ENCODE measurements at places on chromosomes 12 and 14.

DNA sequence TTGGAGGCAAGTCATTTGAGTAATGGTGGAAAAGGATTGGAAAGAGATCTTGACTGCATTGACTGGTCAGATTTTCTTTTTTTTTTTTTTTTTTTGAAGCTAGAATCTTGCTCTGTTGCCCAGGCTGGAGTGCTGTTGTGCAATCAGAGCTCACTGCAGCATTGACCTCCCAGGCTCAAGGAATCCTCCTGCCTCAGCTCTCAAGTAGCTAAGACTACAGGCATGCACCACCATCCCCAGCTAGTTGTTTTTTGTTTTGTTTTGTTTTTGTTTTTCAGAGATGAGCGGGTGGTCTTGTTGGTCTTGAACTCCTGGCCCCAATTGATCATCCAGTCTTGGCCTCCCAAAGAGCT is 30.9 kb upstream of the FAM222A start:
- no peak for DNase-seq

DNA sequence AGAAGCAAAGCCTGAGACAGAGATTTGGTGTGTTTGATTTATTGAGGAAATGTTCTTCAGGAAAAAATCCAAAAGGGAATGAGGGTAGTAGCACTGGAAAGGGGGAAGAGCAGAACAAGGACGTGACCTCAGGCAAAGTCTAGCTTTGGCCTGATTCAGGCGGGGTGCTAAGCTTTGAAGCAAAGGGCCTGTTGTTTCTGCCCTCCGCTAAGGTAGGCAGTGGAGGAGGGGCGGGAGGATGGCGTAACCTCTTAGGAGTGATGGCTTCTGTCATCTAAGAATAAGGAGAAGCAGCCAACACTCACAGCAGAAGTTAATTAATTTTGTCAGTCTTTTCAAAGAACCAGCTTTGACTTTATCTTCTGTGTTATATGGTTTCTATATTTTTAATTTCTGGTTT is 20.4 kb downstream of the ABHD12B start:
- DNase-seq = no peak

DNA sequence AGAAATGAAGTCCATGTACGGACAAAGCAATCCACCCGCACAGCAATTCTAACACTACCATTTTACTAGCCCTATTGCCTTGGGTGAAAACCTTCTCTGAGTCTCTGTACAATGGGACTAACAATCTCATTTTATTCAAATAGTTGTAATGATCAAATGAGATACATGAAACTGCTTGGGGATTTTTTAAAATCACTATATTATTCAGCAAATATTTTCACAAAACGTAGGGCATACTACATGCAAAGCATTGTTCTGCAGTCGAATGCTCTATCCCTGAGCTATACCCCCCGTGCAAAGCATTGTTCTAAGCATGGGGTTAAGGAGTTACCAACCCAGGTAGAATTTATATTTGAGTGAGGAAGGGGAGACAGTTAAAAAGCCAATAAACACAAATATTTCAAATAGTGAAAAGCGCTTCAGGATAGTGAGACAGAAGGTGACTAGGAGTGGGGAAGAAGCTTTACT is 554 bp upstream of the ATF7 start:
- DNase-seq = no peak

DNA sequence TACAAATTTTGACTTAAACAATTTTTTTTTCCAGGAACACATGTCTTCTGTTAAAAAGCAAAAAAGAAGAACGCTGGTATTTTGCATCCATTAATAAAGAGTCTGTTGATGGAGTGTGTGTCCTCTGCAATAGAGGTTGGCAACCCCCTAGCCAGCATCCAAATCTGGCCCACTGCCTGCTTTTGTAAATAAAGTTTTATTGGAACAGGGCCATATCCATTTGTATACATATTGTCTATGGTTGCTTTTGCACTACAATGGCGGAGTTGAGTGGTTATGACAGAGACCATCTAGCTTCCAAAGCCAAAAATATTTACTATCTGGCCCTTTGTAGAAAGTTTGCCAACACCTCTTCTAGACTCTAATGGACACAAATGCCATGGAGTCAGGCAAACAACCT is 49.6 kb downstream of the CCDC92 start:
- DNase-seq = no peak

- no peak for DNase-seq
These were observed 3.7 kb downstream of the MYH6 start for GRCh38 chr14:23404331-23404900.

DNA sequence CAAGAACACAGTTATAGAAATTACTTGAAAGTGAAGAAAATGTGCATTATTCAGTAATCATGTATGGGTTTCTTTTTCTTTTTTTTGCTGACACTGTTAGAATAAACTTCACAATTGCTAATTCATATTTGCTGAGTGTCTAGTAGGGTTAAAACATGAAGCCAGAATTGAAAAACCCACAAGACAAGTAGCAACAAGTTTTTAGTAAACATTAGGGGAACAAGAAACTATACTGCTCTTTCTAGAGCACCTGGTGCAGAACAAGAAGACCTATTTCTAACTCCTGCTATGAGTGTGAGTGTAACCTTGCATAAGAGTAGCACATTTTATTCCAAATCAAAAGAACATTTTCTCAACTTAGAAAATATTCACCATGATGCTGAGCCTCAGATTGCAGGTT is 83.2 kb downstream of the ITPR2 start:
- no peak for DNase-seq

GRCh38 chr12:91406920-91407341 is 224.3 kb upstream of the DCN start:
- no peak for DNase-seq

GRCh38 chr12:100797246-100797645 is 2.7 kb downstream of the ANO4 start:
- DNase-seq = no peak

DNA sequence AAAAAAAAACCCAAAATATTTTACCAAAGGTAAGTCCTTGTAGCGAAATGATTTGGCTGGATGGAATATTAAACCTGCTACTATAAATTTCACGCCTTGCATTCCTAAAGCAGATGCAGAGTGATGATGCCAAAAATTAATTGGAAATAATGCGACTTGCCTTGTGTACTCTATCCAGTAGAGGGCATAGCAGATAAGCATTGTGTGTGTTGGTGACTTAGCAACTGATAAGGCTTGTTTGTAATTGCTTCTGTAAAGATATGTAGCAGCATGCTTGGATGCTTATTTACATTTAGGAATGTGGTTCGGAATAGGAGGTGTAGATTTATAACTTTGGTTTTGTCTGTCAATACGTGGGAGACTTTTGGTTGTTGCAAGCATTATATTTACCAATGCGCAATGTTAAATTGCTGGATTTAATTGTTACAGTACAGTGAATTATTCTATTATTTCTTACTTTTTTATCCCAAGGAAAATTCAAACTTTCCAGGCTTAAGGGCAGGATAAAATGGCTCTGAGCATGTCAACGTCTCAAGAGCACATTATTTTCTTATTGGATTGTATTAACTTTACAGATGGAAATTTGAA is 80.5 kb downstream of the TMEM260 start:
- DNase-seq = no peak

GRCh38 chr12:76024942-76025600 is 6.5 kb downstream of the PHLDA1 start:
- no peak for DNase-seq

DNA sequence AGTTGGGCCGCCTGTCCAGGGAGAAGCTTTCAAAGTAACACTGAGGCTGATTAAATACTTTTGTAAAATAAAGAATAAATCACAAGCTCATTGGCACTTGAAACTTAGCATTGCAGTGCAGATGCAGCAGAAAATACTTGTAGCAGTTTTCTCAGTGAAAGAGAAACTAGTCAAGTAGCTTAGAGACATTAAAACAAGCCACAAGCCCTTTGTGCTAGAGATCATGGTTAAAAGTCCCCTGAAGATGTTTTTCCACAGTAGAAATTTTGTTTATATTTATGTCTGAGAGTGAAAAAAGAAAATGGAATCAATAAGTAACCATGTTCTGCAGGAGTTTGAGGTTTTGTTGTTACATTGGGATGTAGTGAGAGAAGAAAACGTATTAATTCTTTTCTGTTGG is 5.9 kb downstream of the PSEN1 start:
- no peak for DNase-seq

- DNase-seq = no peak
These were observed 8.5 kb upstream of the SLC6A13 start for GRCh38 chr12:271161-271560.

- no peak for DNase-seq
These were observed 165.8 kb downstream of the ESRRB start for GRCh38 chr14:76541594-76542219.

DNA sequence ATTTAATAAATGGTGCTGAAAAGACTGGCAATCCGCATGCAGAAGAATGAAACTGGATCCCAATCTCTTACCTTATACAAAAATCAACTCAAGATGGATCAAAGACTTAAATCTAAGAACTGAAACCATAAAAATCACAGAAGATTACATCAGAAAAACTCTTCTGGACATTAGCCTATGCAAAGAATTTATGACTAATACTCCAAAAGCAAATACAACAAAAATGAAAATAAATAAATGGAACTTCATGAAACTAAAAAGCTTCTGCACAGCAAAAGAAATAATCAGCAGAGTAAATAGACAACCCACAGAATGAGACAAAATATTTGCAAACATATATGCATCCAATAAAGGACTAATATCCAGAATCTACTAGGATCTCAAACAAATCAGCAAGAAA is 14.3 kb upstream of the CLEC1A start:
- no peak for DNase-seq

GRCh38 chr14:89458713-89459420 is 41.8 kb upstream of the FOXN3 start:
- no peak for DNase-seq

- no peak for DNase-seq
These were observed 8.0 kb upstream of the NT5DC3 start for GRCh38 chr12:103848917-103849491.

GRCh38 chr14:52700701-52701172 is 5.4 kb upstream of the ERO1A start:
- no peak for DNase-seq

DNA sequence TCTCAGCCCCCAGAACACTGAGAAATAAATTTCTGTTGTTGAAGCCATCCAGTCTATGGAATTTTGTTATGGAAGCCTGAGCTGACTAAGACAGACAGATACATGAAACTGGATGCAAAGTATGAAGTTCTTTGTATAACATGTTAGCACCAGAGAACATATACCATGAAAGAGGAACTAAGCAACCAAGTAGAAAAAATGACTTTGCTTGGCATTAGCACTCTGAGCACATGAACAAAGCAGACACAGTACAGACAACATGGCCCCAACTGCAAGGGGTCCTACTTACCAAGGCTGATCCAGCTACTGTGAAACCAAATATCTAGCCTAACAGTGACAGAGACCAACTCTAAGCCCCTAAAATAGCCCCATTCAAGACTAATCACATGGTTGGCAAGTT is 13.8 kb downstream of the EXOC5 start:
- DNase-seq = no peak

GRCh38 chr12:56034586-56035332 is 7.0 kb upstream of the RPS26 start:
- no peak for DNase-seq

GRCh38 chr12:16613199-16613598 is 7.2 kb upstream of the LMO3 start:
- DNase-seq = no peak

GRCh38 chr14:75204116-75204515 is 27.7 kb upstream of the TMED10 start:
- no peak for DNase-seq

GRCh38 chr12:14018080-14018479 is 36.7 kb upstream of the GRIN2B start:
- DNase-seq = no peak

GRCh38 chr12:65501093-65501621 is 222.7 kb downstream of the MSRB3 start:
- no peak for DNase-seq

- no peak for DNase-seq
These were observed 39.5 kb downstream of the E2F7 start for GRCh38 chr12:77025782-77026314.

DNA sequence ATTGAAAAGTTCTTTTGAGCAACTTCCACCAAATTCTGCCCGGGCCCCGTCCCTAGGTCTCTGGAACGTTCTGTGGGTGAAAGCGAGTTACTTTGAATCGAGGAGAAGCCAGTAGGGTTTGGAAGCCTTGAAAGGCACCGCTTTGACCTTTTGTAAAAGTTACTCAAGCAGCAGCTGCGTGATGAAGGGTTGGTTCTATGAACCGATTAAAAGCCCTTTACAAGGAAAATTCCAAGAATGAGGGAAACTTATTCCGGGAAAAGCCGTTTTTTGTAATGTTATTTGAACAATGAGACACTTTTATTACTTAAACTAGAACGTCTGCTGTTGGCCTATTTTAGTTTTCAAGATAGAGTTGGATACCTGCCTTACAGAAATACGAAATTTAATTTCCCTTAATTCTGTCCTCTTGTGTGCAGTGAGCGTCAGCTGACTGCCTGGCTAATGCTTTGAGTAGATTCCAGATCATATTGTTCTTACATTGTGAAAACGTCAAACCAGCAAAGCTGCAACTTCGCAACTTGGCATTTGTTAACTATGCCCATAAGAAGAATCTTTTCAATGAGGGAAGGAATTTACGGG is 906 bp downstream of the LARP4 start:
- no peak for DNase-seq

All from activated CD4-positive, alpha-beta T cell treated with anti-CD3 and anti-CD28 coated beads for 1 hour (primary cell).